ENCODE measurements at places on chromosomes 6 and 20.

DNA sequence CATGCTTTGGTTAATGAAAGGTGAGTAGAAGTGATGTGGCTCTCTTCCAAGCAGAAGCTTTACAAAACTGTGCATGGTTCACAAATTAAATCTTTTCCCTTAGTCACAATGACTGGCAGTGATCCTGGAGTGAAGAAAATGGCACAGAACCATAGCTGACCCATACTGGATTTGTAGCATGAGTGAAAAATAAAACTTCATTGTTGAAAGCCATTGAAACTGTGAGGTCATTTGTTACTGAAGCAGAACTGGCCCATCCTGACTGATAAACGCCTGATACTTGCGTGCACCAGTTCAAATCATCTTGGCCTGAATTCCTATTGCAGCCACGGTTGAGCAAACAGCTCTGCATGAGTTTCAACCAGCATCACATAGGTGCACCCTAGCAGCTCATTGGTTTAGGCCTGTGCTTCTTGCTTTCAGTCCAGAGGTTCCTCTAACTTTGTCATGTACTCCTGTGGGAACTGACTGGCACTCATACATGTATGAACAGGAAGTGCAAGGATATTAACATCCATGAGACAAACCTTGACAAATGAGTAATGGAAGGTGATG lies 40.5 kb downstream of the SAMD5 start:
- no peak for DNase-seq

GRCh38 chr6:41466437-41466990 lies 79.7 kb upstream of the FOXP4 start:
- DNase-seq = no peak

DNA sequence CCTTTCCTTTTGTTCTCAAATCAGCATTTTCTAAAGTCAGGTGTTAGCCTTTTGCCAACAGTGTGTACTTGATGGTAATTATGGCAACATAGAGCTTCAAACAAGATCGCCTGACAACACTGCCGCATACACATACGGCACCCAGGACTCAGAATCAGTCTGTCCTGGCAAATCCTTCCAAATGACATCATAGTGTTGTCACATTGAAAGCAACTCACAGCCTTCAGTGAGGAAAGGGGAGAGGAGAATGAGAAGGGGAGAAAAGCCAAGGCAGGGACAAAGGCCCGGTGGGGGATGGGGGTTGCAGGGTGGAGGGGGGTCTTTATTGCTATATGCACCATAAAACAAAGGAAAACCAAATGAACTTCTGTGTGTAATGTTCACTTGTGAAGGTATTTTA lies 65.7 kb upstream of the PTGIS start:
- no peak for DNase-seq

DNA sequence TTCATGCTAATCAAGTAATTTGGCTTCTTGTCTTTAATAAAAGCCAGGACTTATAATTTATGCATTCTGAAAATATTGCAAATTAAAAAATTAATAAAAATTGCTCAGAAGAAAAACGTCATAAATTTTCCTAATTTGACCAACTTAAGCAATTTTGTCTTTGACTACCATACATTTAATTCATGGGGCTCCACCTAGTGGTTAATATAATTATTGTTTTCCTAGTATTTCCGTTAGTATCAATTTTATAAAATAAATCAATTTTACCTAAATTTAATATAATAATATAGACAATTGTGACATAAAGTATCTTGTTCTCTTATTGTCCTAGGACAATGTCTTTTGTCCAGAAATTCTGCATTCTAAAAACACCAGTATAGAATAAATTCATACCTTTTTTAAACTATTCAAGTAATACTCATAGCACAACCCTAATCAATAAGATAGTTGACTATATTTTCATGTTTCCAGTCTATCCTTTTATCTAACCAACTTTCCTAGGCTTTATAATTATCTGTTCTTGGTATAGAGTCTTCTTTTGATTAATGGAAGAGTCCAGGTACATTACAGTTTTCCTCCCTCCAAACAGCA lies 319.9 kb downstream of the TRDN start:
- DNase-seq = peak; percentile 38

GRCh38 chr20:16914277-16914676 lies 166.1 kb downstream of the OTOR start:
- no peak for DNase-seq

GRCh38 chr20:25199473-25200260 lies 4.2 kb downstream of the ENTPD6 start:
- DNase-seq = peak; percentile 52

DNA sequence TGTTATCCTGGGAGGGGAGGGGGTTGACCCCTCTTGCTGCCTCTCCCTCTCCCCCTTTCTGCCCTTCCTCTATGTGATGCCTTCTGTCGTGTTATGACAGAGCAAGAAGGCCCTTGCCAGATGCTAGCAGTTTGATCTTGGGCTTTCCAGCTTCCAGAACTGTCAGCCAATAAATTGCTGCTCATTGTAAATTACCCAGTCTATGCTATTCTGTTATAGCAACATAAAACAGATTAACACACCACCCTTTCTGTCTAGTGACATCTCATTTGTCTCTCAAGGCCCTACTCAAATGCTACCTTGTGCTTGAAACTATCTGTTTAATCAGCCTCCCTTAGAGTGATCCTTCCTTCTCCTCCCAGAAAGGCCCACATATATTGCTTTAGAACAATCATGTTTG lies 16.4 kb upstream of the MAP3K4 start:
- DNase-seq = no peak

DNA sequence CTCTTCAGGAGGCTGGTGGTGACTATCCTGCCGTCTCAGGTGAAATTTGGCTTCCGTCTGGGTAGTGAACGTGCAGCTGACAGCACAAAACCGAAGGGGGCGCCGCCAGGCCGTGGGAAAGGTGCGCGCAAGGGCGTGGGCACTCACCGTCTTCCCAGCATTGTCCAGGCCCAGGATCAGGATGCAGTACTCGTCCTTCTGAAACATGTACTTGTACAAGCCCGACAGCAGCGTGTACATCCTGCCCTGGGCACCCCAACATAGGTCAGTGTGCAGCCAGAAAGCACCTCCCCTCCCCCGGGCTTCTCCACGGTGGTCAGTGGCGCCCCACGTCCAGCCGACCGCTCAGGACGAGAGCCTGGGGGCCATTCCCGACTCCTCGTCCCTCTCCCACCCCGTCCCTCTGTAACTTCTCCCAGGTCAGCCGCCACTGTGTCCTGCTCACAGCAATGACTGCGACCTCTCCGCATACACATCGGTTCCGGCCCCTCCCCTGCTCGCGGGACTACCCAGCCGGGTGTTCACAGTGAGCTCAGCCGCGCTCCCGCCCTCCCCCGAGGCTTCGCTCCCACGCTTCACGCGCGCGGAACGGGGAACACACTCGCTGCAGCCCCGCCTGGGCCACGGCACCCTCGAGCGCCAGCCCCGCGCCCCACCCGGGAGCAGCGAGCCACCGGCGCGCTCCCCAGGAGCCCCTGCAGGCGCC lies 771 bp downstream of the ARFRP1 start:
- DNase-seq = peak; percentile 62

- no peak for DNase-seq
Measured at GRCh38 chr20:32987044-32987825, 17.0 kb downstream of the SUN5 start.

GRCh38 chr6:2909718-2910117 lies 6.6 kb upstream of the SERPINB9 start:
- DNase-seq = no peak

- no peak for DNase-seq
Measured at GRCh38 chr20:32395066-32395465, 36.9 kb downstream of the ASXL1 start.

DNA sequence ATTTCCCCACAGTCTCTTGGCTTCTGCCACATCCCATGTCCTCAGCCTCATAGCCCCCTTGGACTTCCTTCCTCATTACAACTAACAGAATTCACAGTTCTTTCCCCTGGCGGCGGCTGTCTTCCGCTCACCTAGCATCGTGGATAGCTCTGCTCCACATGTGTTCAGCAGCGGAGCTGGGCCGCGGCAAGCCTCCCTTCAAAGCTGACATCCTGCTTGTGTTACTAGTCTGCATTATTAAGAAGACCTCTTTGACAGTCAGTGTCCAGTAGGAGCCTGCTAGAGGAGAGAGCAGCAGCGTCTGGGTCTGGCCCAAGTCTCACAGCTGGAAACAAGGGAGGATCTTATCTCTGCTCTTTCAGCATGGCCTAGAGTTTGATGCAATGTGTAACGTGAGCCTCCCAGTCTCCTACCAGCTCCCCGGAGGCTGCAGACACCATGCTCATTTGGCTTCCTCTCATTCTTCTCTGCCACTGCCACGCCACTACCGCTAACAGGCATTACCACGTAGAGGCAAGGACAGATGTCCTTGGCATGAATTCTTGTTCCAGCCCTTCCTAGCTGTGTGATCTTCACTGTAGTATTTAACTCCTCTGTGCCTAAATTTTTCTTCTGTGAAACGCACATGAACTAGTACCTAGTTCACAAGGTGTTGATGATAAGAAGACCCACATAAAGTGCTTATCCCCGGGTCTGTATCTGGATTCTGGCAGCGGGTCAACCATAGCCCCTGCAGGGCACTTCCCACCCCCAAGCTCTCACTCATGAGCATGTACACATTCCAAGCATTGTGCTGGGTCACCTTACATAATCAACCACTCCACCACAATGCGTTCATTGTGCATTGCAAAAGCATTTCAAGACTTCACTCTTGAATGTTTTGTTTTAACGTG lies 107.1 kb upstream of the BACH2 start:
- DNase-seq = peak; percentile 46

GRCh38 chr20:43936805-43937204 lies 22.2 kb downstream of the TOX2 start:
- DNase-seq = no peak

- DNase-seq = no peak
Measured at GRCh38 chr6:100175814-100176310, 181.8 kb upstream of the MCHR2 start.

- DNase-seq = peak; percentile 89
Measured at GRCh38 chr20:9616833-9617461, 102.6 kb downstream of the LAMP5 start.

GRCh38 chr6:167933290-167933689 lies 64.2 kb upstream of the KIF25 start:
- DNase-seq = no peak

DNA sequence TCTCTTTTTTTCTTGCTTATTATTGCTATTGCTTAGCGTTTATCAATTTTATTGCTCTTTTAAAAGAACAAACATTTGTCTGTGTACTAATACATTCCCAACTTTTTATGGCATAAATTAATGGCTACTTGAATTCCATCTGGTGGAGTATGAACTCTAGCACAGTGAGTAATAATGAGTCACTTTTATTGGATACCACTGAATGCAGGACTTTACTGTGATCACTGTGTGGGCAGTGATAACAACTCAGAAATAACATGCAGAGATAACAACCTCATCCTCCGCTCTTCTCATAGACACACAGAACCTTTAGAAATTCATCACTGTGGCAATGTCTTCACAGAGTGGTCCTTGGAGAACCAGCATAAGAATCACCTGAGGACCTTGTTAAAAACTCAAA lies 174.9 kb upstream of the PRND start:
- no peak for DNase-seq
